Bronchial smooth muscle cell (primary cell): ENCODE measurements at places on chromosomes 11 and 22. TPM values are rescaled to one million over a fixed set of nuclear protein-coding genes. Genes with fewer than 3 reads are reported as not detected.

Gene SYT12
- under 0.01 and 0.16 TPM in 2 replicates for total RNA-seq

Gene FADS1
- total RNA-seq = 60.7 and 86.4 TPM in 2 replicates

Gene FOLR2
- total RNA-seq = not detected in 2 replicates

Gene C22orf42
- not detected in 2 replicates for total RNA-seq

Gene ANO1
- total RNA-seq = under 0.01 and 0.09 TPM in 2 replicates

Gene OR2AG1
- not detected in 2 replicates for total RNA-seq

Gene SCARF2
- 13.9 and 15.8 TPM in 2 replicates for total RNA-seq

Gene POLR3H
- 21.0 and 26.3 TPM in 2 replicates for total RNA-seq

Gene SWAP70
- total RNA-seq = 20.8 and 27.6 TPM in 2 replicates

Gene POTEH
- not detected in 2 replicates for total RNA-seq

Gene OR10D3
- not detected in 2 replicates for total RNA-seq
